ENCODE measurements at places on chromosomes 5 and 9. TPM values are rescaled to one million over a fixed set of nuclear protein-coding genes. Genes with fewer than 3 reads are reported as not detected.

The SHOC1 gene
- total RNA-seq = 0.56 TPM

The C9 gene
- total RNA-seq = not detected

The SPINK4 gene
- total RNA-seq = not detected

The IL7R gene
- total RNA-seq = 1.7 TPM

The CCL27 gene
- total RNA-seq = 0.20 TPM

The CAMLG gene
- 15.7 TPM for total RNA-seq
